Smooth muscle cell of trachea (primary cell): ENCODE measurements at places on chromosomes 2 and 18. TPM values are rescaled to one million over a fixed set of nuclear protein-coding genes. Genes with fewer than 3 reads are reported as not detected.

The MRO gene
- total RNA-seq: under 0.01 TPM in 1 of 2 replicates, not detected in the other

The PIEZO2 gene
- 0.87 and 3.0 TPM in 2 replicates for total RNA-seq

The ADRA2B gene
- total RNA-seq: not detected in 2 replicates

The CNDP2 gene
- total RNA-seq: 54.3 and 83.2 TPM in 2 replicates

The C1GALT1C1L gene
- total RNA-seq: 0.50 and 1.0 TPM in 2 replicates

The SLC14A1 gene
- total RNA-seq: 62.7 and 81.0 TPM in 2 replicates

The C2orf72 gene
- 0.17 TPM in 1 of 2 replicates, not detected in the other for total RNA-seq

The KIF3C gene
- 11.3 and 13.6 TPM in 2 replicates for total RNA-seq

The ADD2 gene
- 0.29 TPM in 1 of 2 replicates, not detected in the other for total RNA-seq

The SRD5A2 gene
- not detected in 2 replicates for total RNA-seq

The CNTNAP5 gene
- total RNA-seq: not detected in 2 replicates

The INHBB gene
- total RNA-seq: not detected in 2 replicates

The TMEM163 gene
- not detected in 2 replicates for total RNA-seq

The CNGA3 gene
- under 0.01 and 0.17 TPM in 2 replicates for total RNA-seq

The FSHR gene
- not detected in 2 replicates for total RNA-seq

The SCN7A gene
- 14.5 and 16.4 TPM in 2 replicates for total RNA-seq

The KHK gene
- total RNA-seq: 0.50 and 1.3 TPM in 2 replicates

The FABP1 gene
- not detected in 2 replicates for total RNA-seq

The PDE6D gene
- 18.0 and 28.1 TPM in 2 replicates for total RNA-seq

The BOLL gene
- total RNA-seq: not detected in 2 replicates

The ANKRD62 gene
- not detected in 2 replicates for total RNA-seq

The NT5DC4 gene
- not detected in 2 replicates for total RNA-seq

The RUFY4 gene
- not detected in 2 replicates for total RNA-seq

The ACVR1C gene
- 0.44 and 0.50 TPM in 2 replicates for total RNA-seq

The CPLX4 gene
- not detected in 2 replicates for total RNA-seq

The DSG4 gene
- total RNA-seq: not detected in 2 replicates

The HOXD12 gene
- total RNA-seq: not detected in 2 replicates

The STPG4 gene
- total RNA-seq: 0.17 TPM in 1 of 2 replicates, not detected in the other

The NTSR2 gene
- not detected in 2 replicates for total RNA-seq

The PLB1 gene
- total RNA-seq: 2.0 and 3.8 TPM in 2 replicates

The PASK gene
- 0.99 and 3.9 TPM in 2 replicates for total RNA-seq

The TAF1B gene
- total RNA-seq: 28.0 and 40.3 TPM in 2 replicates

The CFAP65 gene
- total RNA-seq: under 0.01 TPM in 1 of 2 replicates, not detected in the other

The CDH2 gene
- 6.3 and 6.8 TPM in 2 replicates for total RNA-seq

The PDIA6 gene
- 488 and 549 TPM in 2 replicates for total RNA-seq

The CARF gene
- total RNA-seq: 7.3 and 7.6 TPM in 2 replicates

The OSR1 gene
- total RNA-seq: 19.5 and 35.9 TPM in 2 replicates

The ATP6V1C2 gene
- under 0.01 TPM in 1 of 2 replicates, not detected in the other for total RNA-seq
